ENCODE measurements at places on chromosomes 2 and 18.
A peak's percentile ranks its signal among the peaks of the same experiment; 100 is the strongest.

- no peak for DNase-seq
Measured at GRCh38 chr2:100767224-100767653, 52.7 kb upstream of the NPAS2 start.

DNA sequence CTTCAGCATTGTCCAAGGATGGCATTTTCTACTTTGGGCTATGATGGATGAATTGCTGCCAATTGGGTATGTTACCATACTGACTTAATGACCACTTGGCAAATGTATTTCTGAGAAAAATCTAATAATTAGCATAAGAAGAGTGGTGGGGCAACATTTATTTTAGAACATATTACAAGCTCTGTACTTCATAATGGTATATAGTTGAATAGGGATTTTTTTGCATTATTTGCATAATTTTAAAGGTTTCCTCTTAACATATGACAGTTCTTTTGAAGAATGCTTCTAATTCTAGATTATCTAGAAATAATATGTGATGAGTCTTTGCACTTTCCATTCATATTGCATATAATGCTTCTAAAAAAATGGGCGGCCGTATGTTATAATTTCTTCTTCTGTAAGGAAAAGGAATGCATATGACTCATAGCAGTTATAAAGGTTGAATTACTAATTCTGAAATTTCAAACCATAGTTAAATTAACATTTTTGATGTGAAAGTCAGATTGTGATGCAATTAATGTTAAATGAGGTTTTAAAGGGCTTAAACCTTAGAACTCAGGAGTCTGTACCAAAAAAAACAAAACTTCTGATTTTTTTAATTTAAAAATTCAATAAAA lies 1652.3 kb upstream of the SLC39A10 start:
- no peak for DNase-seq

- no peak for DNase-seq
Measured at GRCh38 chr18:36903215-36903928, 74.4 kb downstream of the KIAA1328 start.

- no peak for DNase-seq
Measured at GRCh38 chr2:207839028-207839427, 69.3 kb upstream of the FZD5 start.

GRCh38 chr2:223980397-223980735 lies 23.1 kb downstream of the MRPL44 start:
- no peak for DNase-seq

DNA sequence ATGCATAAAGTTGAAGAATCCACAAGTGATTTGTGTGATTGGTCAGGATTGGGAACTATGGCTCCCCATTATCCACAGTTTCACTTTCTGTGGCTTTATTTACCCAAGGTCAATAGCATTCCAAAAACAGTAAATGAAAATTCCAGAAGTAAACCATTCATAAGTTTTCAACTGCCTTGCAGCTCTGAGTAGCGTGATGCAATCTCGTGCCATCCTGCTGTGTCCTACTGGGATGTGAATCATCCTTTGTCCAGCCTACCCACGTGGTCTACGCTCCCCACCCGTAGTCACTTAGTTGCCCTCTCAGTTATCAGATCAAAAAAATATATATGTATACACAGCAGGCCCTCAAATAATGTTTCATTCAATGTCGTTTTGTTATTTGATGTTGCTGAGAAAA lies 89.0 kb upstream of the DLGAP1 start:
- DNase-seq, result no peak

- DNase-seq, result no peak
Measured at GRCh38 chr18:46480226-46480625, 176.8 kb downstream of the LOXHD1 start.

DNA sequence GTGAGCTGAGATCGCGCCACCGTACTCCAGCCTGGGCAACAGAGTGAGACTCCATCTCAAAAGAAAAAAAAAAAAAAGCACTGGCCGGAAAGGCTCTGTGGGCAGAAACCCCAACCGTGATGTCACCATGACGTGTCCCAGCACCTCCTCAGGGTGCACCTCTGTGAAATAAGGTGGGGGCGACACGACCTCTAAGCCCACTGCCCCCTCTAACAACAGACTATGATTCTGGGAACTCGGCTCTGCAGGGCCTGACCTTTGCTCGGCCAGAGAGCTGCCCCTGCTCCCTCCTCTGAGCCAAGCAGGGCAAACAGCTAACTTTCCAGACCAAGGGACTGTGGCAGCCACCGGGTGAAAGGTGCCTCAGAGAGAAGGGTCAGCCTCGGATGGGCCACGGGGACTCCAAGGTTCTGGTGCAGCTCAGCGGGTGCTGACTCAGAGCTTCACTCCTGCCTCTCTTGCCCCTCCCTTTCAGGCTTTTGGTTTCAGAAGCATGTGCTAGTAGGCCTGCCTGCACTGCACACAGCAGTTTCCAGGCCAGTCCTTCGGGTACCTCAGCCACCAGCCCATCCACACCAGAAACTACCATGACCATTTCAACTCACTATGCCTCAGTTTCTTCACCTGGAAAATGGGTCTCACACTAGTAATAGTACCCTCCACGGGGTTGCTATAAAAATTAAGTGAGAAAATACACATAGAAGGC lies 8.0 kb downstream of the TMBIM1 start:
- no peak for DNase-seq

DNA sequence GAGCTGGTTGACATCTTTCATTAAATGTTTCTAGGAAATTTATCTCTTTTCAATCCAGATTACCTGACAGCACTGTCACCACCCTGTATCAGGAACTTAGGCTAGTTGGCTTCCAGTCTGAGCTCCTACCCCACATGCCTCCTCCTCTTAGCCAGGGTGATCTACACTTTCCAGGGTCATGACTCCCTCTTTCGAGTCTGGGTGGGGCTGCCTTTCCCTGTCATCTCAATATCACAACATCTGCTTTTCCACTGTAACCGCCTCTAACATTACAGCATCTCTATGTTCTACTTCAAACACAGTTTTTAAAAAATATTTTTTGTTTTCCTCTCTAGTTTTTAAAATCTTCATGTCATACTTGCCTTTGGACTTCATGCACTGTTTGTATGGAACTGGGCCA lies 129.2 kb downstream of the RBMS1 start:
- DNase-seq, result no peak

GRCh38 chr2:127906206-127906926 lies 20.6 kb upstream of the AMMECR1L start:
- DNase-seq, result no peak

DNA sequence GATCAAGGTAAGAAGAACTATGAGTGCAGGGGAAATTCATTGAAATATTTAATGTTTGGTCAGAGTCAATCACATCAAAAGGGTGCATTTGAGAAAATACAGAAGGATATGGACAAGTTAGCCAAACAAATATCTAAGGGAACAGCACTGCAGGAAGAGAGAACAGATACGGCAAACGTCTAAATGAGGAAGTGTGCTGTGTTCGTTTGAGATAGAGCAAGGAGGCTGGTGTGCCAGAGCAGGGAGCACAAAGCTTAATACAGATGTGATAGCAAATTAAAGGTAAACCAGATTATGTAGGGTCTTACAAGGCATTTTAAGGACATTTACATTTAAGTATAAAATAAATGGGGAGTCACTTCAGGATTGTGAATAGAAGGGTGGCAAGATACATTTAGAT lies 241.3 kb upstream of the ZNF804A start:
- no peak for DNase-seq

DNA sequence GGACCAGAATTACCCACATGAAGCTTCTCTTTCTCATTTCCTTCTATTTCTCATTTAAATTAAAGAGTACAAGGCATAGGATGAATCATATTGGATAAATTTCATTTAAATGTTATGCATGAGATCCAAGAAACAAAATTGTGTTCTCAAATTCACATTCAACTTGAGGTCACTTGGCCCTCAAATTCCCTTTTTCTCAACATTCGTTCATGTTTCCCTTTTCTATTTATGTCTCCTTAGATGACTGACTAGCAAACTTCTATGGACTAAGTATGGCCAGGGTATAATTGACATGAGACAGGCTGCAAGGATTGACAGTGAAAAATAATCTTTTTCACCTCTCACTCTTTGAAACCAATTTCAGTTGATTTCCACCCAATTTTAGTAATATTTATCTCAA lies 4.0 kb upstream of the LDLRAD4 start:
- no peak for DNase-seq

- DNase-seq, result no peak
Measured at GRCh38 chr2:71190656-71191569, 36.0 kb downstream of the PAIP2B start.

GRCh38 chr2:74700643-74701372 lies 46.8 kb downstream of the SEMA4F start:
- no peak for DNase-seq

DNA sequence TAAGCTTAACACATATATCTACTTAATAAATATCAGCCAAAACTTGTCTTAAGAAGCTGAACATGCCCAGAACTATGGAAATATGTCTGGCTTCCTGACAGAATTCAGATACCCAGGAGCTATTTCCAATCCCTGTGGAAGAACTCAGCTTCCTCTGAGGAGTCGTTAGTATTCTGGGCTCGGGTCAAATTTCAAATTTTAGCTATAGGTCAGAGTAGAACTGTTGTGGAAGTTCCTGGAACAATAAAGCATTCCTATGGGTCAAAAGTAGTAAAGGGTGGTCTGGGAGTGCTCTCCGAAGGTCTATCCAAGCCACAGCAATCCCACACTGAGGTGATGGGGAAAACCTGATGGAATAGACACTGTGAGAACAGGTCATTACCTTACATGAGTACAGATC lies 342.7 kb upstream of the CHST9 start:
- no peak for DNase-seq

DNA sequence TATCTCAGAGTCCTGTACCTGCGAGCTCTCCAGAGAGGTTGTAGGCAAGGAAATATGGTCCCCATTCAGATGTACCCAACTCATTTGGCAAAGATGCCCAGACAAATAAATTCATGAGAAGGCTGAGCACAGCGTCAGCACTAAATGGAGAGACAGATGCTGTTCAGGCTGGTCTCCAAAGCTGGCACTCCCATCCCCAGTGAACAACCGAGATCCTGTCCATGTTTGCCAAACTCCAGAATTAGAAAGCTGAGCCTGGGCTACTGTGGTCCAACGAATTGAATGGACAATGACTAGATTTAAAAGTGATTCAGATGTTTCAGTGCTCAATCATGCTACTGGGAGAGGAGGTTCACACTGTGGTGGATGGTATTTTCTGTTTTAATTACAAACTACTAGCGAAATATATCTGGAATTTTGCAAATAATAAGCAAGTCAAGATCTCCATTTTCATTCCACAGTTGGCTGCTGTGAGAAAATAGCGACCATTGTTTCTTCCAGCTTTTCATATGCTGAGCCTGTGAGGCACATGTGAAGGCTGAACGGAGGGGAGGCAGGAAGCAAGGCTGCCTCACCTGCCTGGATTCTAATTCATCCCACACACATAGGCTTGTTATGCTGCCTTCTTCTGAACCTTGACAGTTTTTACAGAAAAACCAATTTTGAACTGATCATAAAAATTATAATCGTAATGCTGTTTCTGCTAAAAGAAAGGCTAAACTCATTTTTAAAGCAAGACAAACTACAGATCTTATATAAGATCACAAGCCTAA lies 22.6 kb upstream of the DAPL1 start:
- no peak for DNase-seq

- DNase-seq, result no peak
Measured at GRCh38 chr2:20050104-20050645, 1.3 kb downstream of the LAPTM4A start.

- DNase-seq, result no peak
Measured at GRCh38 chr2:38405917-38406596, 29.0 kb upstream of the ATL2 start.

- DNase-seq, result no peak
Measured at GRCh38 chr2:147683380-147683779, 161.4 kb upstream of the ACVR2A start.

DNA sequence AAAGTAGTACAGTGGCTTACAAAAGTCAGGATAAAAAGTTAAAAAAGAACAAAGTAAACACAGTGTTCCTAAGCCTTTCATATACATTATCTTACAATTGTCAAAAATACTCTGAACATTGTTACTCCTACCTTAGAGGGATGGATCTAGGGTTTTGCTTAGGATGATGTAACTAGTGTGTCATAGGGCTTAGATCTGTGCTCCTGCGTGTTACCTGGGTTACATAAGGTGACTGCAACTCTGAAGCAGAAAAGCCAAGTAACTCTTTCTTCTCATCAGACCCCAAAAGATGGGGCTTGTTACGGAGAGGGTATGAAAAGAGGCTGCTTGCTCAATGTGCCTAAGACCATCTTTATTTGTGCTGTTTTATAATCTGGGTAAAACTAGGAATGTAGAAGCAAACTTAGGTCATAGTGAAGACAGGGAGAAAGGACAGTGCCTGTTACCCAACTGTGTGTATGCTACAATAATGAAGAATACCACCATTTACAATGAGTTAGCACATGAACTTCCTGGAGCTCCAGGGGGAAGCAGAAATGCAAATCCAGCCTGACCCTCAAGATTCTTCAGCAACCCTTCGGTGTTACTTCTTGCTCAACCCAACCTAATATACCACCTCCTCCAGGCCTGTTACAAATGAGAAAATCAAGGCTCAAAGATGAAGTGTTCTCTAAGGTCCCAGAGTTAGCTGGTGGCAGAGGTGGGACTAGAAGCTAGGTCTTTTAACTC lies 42.0 kb upstream of the STK17B start:
- DNase-seq, result no peak

- DNase-seq, result no peak
Measured at GRCh38 chr18:72652990-72653593, 109.0 kb upstream of the CBLN2 start.

- DNase-seq, result peak; percentile 89
Measured at GRCh38 chr2:96260387-96261260, 5.2 kb downstream of the TMEM127 start.

DNA sequence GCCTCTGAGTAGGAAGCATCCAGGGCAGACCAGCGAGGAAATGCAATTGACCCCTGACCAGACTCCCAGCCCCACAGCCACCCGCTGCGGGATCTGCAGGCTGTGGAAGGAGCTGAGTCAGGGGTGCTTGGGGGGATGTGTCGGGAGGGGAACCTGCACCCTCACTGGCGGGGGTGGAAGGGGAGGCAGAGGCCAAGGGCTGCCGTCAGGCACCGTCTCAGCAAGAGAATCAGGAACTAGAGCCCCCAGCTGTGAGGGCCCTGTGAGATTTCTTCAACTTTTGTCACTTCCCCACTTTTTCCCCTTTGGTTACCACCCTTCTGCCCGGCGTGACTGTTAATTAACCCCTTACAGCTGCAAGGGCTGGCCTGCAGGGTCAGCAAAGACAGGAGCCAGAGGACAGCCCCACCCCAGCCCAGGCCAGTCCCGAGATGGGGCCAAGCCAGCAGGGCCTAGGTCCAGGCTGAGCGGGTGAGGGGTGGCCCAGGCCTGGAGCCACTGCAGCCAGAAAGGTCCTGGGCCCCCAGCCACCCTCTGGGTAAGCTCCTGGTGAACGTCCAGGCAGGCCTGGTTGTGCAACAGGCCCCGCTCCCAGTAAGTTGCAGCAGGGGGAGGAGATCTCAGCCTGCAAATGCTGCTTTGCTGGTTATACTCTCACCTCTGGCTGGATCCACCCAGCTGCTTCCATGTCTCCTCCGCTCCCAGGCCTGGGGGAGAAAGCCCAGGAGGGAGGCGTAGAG lies 147.0 kb upstream of the ID2 start:
- DNase-seq, result no peak

- no peak for DNase-seq
Measured at GRCh38 chr2:106972782-106973181, 86.8 kb upstream of the ST6GAL2 start.

GRCh38 chr2:64134813-64135212 lies 9.4 kb downstream of the PELI1 start:
- no peak for DNase-seq

GRCh38 chr2:105952131-105952530 lies 207.4 kb downstream of the NCK2 start:
- DNase-seq, result no peak

Data from SHP77 treated with DMSO at 0.1 percent for 48 hours (cell line).